ENCODE measurements at places on chromosomes 11 and 22. TPM values are rescaled to one million over a fixed set of nuclear protein-coding genes. Genes with fewer than 3 reads are reported as not detected.
A peak's percentile ranks its signal among the peaks of the same experiment; 100 is the strongest.

Gene TRABD
- 132 TPM for total RNA-seq

Gene TSPAN32
- 299 TPM for total RNA-seq

Gene GLYATL1
- total RNA-seq = not detected

Gene OR51B5
- total RNA-seq = not detected

Gene ASPHD2
- 3.0 TPM for total RNA-seq

DNA sequence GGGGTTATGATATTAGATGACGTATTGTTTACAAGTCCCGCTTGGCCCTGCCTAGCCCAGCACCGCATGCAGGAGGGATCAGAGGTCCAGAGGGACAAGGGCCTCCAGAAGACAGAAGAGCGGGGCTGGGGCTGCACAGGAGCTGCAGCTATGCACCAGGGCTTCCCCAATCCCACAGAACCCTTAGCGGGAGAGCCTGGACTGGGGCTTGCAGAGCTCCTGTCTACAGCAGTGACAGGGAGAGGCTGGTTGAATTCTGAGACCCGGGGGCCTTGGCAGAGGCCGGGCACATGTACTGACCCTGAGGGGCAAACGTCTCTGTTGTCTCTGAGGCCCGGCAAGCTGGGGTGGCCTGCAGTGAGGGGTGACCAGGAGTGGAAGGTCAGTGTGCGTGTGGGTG lies 6.9 kb downstream of the KIAA0930 start:
- no peak for DNase-seq

GRCh38 chr22:37279331-37280181 lies 2.8 kb upstream of the CYTH4 start:
- peak; percentile 44 for DNase-seq

- DNase-seq = no peak
Measured at GRCh38 chr11:75737314-75737713, 19.7 kb downstream of the MOGAT2 start.

DNA sequence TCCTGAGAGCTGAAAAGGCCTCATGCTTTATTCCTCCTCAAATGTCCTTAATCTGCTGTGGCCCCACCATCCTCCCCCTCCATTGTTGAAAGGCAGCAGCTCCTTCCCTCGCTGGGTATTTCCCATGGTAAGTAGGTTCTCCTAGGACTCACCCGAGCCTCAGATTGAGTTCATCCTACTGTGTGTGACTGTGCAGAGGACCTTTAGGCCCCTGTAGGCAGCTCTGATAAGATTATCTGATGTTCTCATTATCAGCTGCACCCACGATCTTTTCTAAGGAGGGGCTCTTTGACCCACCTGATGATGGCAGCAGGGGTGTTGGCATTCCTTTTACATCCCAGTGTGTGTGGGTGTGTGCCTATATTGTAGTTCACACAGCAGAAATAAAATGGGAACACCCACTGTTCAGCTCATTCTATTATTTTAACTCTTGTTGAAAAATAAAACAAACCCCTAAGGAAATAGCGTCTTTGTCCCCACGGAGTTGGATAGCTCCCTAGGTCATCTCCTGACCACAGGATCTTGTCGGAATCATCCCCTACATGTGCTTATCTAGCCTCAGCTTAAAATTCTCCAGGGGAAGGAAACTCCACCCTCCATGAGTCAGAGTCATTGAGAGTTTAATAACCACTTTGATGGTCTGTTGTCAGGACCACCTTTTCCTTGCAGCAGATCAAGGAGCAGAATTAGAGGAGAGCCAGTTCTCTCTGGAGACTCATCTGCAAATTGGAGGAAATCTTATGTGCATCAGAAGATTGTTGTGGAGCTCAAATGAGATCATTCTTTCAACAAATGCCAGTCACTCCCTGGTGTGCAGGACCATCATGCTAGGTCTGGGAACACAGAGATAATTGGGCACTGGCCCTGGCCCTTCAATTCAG lies 19.3 kb downstream of the ENDOD1 start:
- DNase-seq = no peak

- DNase-seq = no peak
Measured at GRCh38 chr11:73536961-73537360, 61.0 kb downstream of the FAM168A start.

- no peak for DNase-seq
Measured at GRCh38 chr11:32888805-32889204, 3.8 kb upstream of the QSER1 start.

DNA sequence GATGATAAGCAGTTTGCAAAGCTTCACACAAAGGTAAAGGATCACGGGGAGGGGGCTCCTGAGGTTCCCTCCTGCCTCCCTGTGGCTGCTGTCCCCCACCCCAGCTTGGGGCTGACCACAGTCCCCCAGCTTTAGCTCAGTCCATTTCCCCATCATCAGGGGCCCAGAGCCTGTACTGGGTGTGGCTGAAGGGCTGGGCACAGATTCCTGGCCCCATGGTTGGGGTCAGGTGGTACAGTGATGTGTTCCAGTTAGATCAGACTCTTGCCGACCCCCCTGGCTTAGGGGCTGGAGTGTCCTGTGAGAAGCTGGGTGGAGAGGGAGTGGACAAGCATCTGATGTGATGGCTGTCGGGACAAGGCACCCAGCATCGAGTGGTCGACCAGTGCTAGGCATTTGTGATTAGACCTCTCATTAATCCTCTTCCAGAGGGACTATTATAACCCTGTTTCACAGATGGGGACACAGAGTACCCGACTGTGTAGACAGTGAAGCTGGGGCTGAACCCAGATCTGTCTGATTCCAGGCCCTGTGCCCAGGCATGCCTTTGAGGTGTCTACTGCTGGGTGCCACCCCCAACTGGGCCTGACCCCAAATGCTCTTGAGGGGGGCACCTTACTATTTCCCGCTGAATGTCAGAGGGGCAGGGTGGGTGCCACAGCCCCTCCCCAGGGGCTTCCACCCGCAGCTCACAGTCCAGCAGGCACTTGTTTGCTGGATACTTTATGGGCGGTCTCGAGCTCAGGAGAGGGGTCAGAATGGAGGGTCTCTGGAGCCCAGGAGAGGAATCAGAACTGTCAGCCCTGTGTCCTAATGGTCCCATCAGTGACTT lies 4.3 kb downstream of the SHANK3 start:
- no peak for DNase-seq

GRCh38 chr11:18379201-18379600 lies 15.2 kb upstream of the LDHA start:
- no peak for DNase-seq

- no peak for DNase-seq
Measured at GRCh38 chr11:1831338-1832210, 3.2 kb upstream of the SYT8 start.

DNA sequence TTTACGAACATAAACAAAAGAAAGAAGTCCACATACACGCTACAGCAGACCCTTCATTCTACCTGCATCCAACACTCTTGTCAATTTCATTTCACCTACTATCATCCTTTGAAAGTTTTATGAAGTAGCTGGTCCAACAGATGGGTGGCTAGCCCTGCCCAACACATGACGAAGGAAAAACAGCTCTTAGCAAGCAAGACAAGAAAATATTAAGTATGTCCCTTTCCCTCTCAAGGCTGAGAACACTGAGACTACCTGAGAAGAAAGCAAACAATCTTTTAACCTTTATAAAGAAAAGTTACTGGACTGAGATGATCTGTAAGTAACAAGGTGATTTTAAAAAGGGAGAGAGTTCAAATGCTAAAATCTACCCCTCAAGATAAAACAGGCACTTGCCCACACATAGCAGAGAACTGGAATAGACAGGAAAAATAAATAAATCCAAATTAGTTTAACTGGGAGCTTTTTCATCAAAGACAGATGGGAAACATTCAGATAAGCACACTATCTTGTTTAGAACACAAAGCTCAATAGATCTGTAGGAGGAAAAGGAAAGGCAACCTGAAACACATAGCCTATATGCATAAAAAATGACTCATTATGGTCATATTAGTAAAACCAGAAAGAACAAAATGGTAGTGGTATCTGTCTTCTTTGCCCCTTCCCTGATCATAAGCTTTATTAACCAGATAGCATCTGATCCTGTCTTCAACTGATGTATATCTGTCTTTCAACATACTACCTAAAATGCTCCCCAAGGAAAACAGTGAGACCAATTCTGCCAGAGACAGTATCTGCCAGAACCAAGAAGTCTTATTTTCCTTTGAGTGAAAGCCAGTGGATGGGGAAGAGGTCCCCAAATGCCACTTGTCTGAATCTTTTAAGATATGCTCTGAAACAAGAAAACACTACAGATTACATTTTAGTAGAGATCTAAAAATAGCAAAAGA lies 104.3 kb downstream of the MRTFA start:
- no peak for DNase-seq

DNA sequence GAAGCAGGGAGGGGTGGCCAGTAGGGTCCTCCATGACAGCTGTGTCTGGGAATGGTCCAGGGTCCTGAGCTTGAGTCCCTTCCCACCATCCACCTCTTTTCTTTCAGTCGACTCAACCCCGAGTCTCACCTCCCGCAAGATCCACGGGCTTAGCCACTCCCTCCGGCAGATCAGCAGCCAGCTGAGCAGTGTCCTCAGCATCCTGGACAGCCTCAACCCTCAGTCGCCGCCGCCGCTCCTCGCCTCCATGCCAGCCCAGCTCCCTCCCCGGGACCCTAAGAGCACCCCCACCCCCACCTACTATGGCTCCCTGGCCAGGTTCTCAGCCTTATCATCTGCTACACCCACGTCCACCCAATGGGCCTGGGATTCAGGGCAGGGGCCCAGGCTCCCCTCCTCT lies 81.9 kb downstream of the CEP164 start:
- no peak for DNase-seq

DNA sequence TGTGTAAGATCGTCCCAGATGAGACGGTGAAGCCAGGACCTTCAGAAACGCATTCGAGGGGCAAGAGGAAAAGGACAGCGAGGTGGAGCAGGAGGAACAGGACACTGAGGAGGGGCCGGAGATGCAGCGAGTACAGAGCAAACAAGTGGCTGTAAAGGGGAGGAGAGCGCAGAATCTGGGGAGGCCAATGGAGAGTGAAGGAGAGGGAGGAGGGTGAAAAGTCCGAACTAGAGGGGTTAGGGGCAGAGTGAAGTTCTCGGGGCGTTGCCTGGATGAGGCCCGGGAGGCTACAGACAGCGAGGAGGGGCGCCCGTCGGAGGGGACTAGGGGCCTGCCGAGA lies 8.8 kb upstream of the PPIL2 start:
- peak; percentile 16 for DNase-seq

DNA sequence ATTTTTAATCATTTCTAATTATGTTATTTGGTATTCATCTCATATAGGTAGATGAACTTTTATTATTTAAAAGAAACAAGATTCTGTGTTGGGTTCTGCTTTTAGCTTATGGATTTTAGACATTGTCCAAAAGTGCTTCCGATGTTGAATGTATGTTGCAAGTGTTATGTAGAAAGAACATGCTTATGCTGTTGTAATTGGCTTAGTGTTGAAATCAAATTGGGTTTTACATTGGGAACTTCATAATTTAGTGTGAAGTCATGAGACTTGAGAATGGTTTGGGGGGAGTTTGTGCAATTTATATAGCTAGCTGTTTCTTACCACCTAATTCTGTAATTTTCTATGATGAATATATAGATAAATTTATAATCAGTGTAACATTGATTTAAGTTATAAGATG lies 3.6 kb downstream of the MTMR3 start:
- no peak for DNase-seq

DNA sequence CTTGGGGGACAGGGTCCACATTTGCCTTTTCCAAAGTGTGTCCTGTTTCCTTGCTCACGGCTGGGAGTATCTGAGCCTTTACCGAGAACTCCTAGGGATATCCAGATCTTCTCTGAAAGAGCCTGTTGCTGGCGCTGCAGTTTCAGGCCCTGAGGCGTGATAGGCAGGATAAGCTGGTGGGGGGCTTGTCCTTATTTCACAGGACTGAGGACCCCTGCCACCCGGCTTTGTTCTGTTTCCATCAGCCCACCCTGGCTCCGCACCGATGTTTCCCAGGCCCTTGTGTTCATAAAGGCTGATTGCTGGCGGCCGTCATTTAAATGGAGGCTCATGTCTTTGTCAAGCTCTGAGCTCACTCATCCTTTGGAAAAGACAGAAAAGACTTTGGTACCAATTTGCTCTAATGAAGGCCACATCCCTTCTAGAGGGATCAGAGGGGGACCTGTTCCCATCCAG lies 9.4 kb upstream of the NPTXR start:
- DNase-seq = no peak

- DNase-seq = peak; percentile 35
Measured at GRCh38 chr11:36431429-36432092, 78.5 kb downstream of the TRAF6 start.

- no peak for DNase-seq
Measured at GRCh38 chr22:39508393-39508792, 6.3 kb downstream of the MIEF1 start.

GRCh38 chr22:19138217-19139000 lies 6.0 kb downstream of the ESS2 start:
- no peak for DNase-seq

Data from natural killer cell (primary cell).